ENCODE measurements at places on chromosomes 2 and 18. TPM values are rescaled to one million over a fixed set of nuclear protein-coding genes. Genes with fewer than 3 reads are reported as not detected.

Gene TMEM247
- polyA plus RNA-seq, result not detected

Gene RAPH1
- polyA plus RNA-seq, result 13.6 TPM

Gene VIL1
- polyA plus RNA-seq, result 0.05 TPM

Gene PSTPIP2
- 22.3 TPM for polyA plus RNA-seq

Gene TRPM8
- polyA plus RNA-seq, result not detected

Gene ASNSD1
- polyA plus RNA-seq, result 41.9 TPM

Gene GALNT13
- polyA plus RNA-seq, result 0.70 TPM

Gene FN1
- polyA plus RNA-seq, result 550 TPM

Gene ADAM23
- polyA plus RNA-seq, result 18.8 TPM

Gene SERPINB12
- not detected for polyA plus RNA-seq

Gene TMEM37
- 18.1 TPM for polyA plus RNA-seq

Gene UGT1A8
- not detected for polyA plus RNA-seq

Gene CFAP53
- 0.41 TPM for polyA plus RNA-seq

Gene KCNK3
- polyA plus RNA-seq, result 0.76 TPM

Gene C2orf69
- 4.8 TPM for polyA plus RNA-seq

Gene TBR1
- not detected for polyA plus RNA-seq
